ENCODE measurements at places on chromosomes 4 and X. TPM values are rescaled to one million over a fixed set of nuclear protein-coding genes. Genes with fewer than 3 reads are reported as not detected.

The FAM53A gene
- 0.69 TPM for total RNA-seq

The CLNK gene
- total RNA-seq = not detected

The GAGE1 gene
- not detected for total RNA-seq

The SSX4 gene
- not detected for total RNA-seq

The TMPRSS11F gene
- total RNA-seq = not detected

The AREG gene
- 96.5 TPM for total RNA-seq

The UCP1 gene
- not detected for total RNA-seq

The GSX2 gene
- total RNA-seq = not detected

The EOLA1 gene
- total RNA-seq = 20.8 TPM

The ATP1B4 gene
- total RNA-seq = not detected

The TRIM61 gene
- not detected for total RNA-seq

The CENPVL3 gene
- total RNA-seq = 0.13 TPM

The SOD3 gene
- total RNA-seq = not detected

The RBM47 gene
- 21.3 TPM for total RNA-seq

The TMEM156 gene
- 24.9 TPM for total RNA-seq

The BEX3 gene
- 252 TPM for total RNA-seq

The DKK2 gene
- total RNA-seq = not detected

The FHIP1A gene
- 0.17 TPM for total RNA-seq

The NAA11 gene
- total RNA-seq = not detected

The RBMXL3 gene
- not detected for total RNA-seq

The CCSER1 gene
- not detected for total RNA-seq
